Stimulated activated CD8-positive, alpha-beta memory T cell treated with anti-CD3 and anti-CD28 coated beads, Interleukin-4, amount 100 ng/mL, for 1 hour (primary cell): ENCODE measurements at places on chromosomes 1 and 21.

DNA sequence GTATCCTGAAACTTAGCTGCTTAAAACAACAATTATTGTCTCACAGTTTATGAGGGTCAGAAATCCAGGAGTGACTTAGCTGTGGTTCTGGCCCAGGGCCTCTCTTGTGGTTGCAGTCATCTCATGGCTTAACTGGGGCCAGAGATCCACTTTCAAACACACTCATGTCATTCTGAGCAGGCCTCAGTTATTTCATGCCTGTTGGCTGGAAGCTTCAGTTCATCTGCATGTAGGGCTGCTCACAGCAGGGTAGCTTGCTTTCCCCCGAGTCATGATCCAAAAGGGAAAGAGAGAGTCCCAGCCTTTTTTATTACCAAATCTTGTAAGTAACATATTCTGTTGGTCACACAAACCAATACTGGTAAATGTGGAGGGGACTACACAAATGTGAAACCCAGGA lies 96.6 kb upstream of the B3GALT2 start:
- no peak for DNase-seq

GRCh38 chr1:235105051-235106043 lies 23.3 kb downstream of the TOMM20 start:
- no peak for DNase-seq

GRCh38 chr1:116157096-116157495 lies 45.9 kb downstream of the MAB21L3 start:
- no peak for DNase-seq

GRCh38 chr1:227891955-227892488 lies 55.7 kb downstream of the WNT9A start:
- no peak for DNase-seq

DNA sequence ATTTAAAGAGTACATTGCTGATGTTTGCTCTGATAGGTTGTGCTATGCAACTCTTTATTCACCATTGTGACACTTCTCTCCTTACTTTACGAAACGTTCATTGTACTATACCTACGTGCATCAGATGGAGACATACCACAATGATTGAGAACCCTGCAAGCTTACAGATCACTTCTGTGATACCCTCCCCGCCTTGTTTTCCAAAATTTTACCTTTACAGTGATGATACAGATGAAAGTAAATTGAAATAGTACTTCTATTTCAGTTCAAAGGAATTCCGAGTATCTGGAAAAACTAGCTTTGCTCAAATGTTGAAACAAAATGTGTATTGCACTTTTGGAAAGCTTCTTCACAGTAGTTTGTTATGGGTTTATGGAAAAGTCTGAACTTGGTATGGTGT lies 3.3 kb downstream of the OR14K1 start:
- DNase-seq, result no peak

DNA sequence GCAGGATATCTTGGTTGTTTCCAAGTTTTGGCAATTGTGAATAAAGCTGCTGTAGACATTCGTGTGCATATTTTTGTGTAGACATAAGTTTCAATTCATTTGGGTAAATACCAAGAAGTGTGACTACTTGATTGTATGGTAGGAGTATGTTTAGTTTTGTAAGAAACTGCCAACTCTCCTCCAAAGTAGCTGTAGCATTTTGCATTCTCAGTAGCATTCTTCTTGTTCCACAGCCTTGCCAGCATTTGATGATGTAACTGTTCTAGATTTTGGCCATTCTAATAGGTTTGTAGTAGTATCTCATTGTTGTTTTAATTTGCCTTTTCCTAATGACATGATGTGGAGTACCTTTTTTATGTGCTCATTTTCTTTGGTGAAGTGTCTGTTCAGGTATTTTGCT lies 38.6 kb upstream of the PLA2G4A start:
- DNase-seq, result no peak
